Progenitor cell of endocrine pancreas (in vitro differentiated cells): ENCODE measurements at places on chromosomes 16 and 17. TPM values are rescaled to one million over a fixed set of nuclear protein-coding genes. Genes with fewer than 3 reads are reported as not detected.
A peak's percentile ranks its signal among the peaks of the same experiment; 100 is the strongest.

Gene HNF1B
- 96.9 and 99.1 TPM in 2 replicates for total RNA-seq

Gene RND2
- total RNA-seq, result 12.4 and 14.6 TPM in 2 replicates

Gene ARHGAP44
- total RNA-seq, result 12.4 and 12.8 TPM in 2 replicates

Gene CANT1
- total RNA-seq, result 59.0 and 66.3 TPM in 2 replicates

Gene DNAAF1
- 1.4 and 1.8 TPM in 2 replicates for total RNA-seq

Gene CSH1
- not detected in 2 replicates for total RNA-seq

Gene CD79B
- not detected in 2 replicates for total RNA-seq

Gene MFSD6L
- 10.7 and 11.2 TPM in 2 replicates for total RNA-seq

GRCh38 chr16:81645266-81645694 lies 133.8 kb upstream of the PLCG2 start:
- H3K4me1 ChIP-seq, result peaks cover 11% of the 10 kb centered on the region
- H3K27me3 ChIP-seq, result no peaks in the 10 kb centered on the region
- no peak overlapping the region for H3K4me3 ChIP-seq

DNA sequence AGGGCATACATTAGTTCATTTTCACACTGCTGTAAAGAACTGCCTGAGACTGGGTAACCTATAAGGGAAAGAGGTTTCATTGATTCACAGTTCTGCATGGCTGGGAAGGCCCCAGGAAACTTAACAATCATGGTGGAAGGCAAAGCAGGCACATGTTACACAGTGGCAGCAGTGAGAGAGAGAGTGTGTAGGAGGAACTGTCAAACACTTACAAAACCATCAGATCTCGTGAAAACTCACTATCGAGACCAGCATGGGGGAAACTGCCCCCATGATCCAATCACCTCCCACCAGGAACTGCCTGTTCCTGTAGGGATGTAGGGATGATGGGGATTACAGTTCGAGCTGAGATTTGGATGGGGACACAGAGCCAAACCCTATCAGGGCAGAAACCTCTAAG lies 17.2 kb downstream of the NUBP1 start:
- H3K27ac ChIP-seq, result no peak overlapping the region
- H3K4me3 ChIP-seq, result no peak overlapping the region
- no peak for DNase-seq
- H3K27me3 ChIP-seq, result no peaks in the 10 kb centered on the region

- H3K36me3 ChIP-seq, result no peaks in the 10 kb centered on the region
- H3K27ac ChIP-seq, result peak overlapping the region; percentile 74
- H3K27me3 ChIP-seq, result no peaks in the 10 kb centered on the region
- H3K4me1 ChIP-seq, result peaks cover 14% of the 10 kb centered on the region
- no peak for DNase-seq
- no peak overlapping the region for H3K4me3 ChIP-seq
Measured at GRCh38 chr17:49338883-49339282, 23.2 kb downstream of the ZNF652 start.

DNA sequence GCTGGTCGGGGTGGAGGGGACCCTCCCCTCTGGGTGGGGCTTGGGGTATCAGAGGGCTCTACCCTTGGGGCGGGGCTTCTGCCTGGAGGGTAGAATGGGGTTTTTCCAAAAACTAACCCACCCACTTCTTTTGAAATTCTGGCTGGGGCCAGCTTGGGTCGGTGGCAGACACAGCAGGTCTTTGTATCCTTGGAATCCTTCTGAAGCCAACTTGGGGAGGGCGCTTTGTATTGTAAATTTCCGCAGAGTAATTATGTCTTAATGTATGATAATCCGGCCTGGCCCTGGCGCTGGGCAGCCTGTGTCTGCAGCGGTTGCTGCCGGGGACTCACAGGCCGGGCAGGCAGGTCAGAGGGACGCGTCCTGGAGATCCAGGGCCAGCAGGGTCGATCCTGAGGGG lies 33.9 kb upstream of the GSE1 start:
- H3K36me3 ChIP-seq, result no peaks in the 10 kb centered on the region
- no peak for DNase-seq
- H3K27me3 ChIP-seq, result no peaks in the 10 kb centered on the region
- H3K4me3 ChIP-seq, result no peak overlapping the region
- H3K27ac ChIP-seq, result no peak overlapping the region
- peaks cover 33% of the 10 kb centered on the region for H3K4me1 ChIP-seq

GRCh38 chr16:3088450-3088849 lies 10.6 kb downstream of the ZSCAN10 start:
- peaks cover 1% of the 10 kb centered on the region for H3K4me1 ChIP-seq
- DNase-seq, result no peak
- H3K27ac ChIP-seq, result no peak overlapping the region
- no peak overlapping the region for H3K4me3 ChIP-seq
- no peaks in the 10 kb centered on the region for H3K36me3 ChIP-seq

- peak overlapping the region; percentile 88 for H3K27ac ChIP-seq
- H3K4me1 ChIP-seq, result peaks cover 11% of the 10 kb centered on the region
- H3K27me3 ChIP-seq, result no peaks in the 10 kb centered on the region
- DNase-seq, result no peak
Measured at GRCh38 chr16:2223942-2224486, 623 bp downstream of the E4F1 start.

GRCh38 chr17:79926142-79926604 lies 86.9 kb upstream of the CBX4 start:
- no peaks in the 10 kb centered on the region for H3K36me3 ChIP-seq
- H3K27ac ChIP-seq, result peak overlapping the region; percentile 86
- H3K27me3 ChIP-seq, result no peaks in the 10 kb centered on the region
- peaks cover 36% of the 10 kb centered on the region for H3K4me1 ChIP-seq
- H3K4me3 ChIP-seq, result no peak overlapping the region

- H3K36me3 ChIP-seq, result peaks cover 7% of the 10 kb centered on the region
- peak overlapping the region; percentile 53 for H3K27ac ChIP-seq
- no peak for DNase-seq
- H3K27me3 ChIP-seq, result no peaks in the 10 kb centered on the region
Measured at GRCh38 chr17:80709090-80709695, 164.6 kb downstream of the RPTOR start.

GRCh38 chr17:66343531-66344078 lies 41.2 kb downstream of the PRKCA start:
- H3K36me3 ChIP-seq, result no peaks in the 10 kb centered on the region
- no peak overlapping the region for H3K4me3 ChIP-seq
- DNase-seq, result no peak
- H3K27ac ChIP-seq, result no peak overlapping the region
- H3K4me1 ChIP-seq, result peaks cover 48% of the 10 kb centered on the region

DNA sequence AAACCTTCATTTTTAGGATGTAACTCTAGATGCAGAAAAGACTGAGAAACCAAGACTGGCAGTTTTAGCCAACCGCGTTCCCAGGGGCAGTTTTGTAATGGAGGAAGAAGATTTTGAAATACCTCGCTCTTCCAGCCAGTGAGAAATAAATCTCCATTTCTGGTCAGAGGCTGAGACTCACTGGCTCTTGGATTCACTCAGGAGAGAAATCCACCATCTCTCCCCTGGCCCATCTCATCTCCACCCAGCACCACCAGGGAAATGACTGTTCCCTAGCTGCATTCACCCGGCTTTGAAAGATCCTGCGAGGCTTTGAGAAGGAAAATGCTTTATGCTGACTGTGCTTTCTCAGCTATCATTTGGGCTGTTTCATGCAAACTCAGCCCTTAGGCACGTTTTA lies 185.2 kb downstream of the SOX9 start:
- DNase-seq, result no peak
- H3K27me3 ChIP-seq, result peaks cover 27% of the 10 kb centered on the region
- H3K4me3 ChIP-seq, result no peak overlapping the region
- no peaks in the 10 kb centered on the region for H3K4me1 ChIP-seq

- DNase-seq, result no peak
- H3K27ac ChIP-seq, result no peak overlapping the region
- peaks cover 12% of the 10 kb centered on the region for H3K4me1 ChIP-seq
Measured at GRCh38 chr17:60153606-60154390, 4.0 kb downstream of the CA4 start.

DNA sequence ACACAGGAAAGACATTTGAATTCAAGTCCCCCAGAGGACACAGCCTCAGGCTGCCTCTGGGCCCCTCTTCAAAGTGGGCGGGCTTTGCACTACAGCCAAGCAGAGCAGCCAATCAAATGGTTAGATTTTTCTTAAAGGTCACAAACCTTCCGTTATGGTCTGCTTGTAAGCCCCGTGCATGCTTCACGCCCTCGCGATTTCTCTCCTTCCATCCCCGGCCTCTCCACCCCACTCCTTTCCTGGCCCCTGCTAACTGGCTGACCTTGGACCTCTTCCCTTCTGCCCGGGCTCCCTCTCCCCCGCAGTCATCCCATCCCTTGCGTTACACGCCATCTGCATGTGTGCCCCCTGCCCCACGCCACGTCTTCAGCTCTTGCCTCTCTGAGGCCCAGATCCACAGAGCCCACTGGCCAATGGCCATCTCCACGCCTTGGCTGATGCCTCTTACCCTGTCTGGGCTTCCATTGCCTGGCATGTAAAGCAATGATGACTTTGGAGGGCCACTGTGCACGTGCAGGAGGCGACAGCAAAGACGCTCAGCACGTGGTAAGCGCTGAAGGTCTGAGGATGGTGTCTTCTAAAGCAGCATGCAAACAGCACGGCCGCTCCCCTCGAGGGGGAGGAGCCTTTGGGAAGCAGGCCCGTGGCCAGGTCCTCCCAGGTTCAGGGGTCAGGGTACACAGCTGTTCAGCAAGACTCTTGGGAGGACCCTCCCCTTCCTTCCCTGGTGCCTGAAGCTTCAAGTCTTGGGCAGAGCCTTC lies 86.8 kb downstream of the ZDHHC7 start:
- H3K4me3 ChIP-seq, result no peak overlapping the region
- no peak for DNase-seq
- no peaks in the 10 kb centered on the region for H3K4me1 ChIP-seq
- peaks cover 10% of the 10 kb centered on the region for H3K27me3 ChIP-seq
- peak overlapping the region; percentile 86 for H3K27ac ChIP-seq
- H3K36me3 ChIP-seq, result no peaks in the 10 kb centered on the region

GRCh38 chr17:76810956-76811355 lies 57.2 kb upstream of the MGAT5B start:
- DNase-seq, result no peak
- H3K4me3 ChIP-seq, result no peak overlapping the region
- no peak overlapping the region for H3K27ac ChIP-seq
- peaks cover 3% of the 10 kb centered on the region for H3K36me3 ChIP-seq
- peaks cover 3% of the 10 kb centered on the region for H3K4me1 ChIP-seq

GRCh38 chr16:87391324-87391949 lies 699 bp upstream of the MAP1LC3B start:
- peaks cover 4% of the 10 kb centered on the region for H3K36me3 ChIP-seq
- H3K27ac ChIP-seq, result peak overlapping the region; percentile 98
- peaks cover 40% of the 10 kb centered on the region for H3K4me1 ChIP-seq
- H3K27me3 ChIP-seq, result no peaks in the 10 kb centered on the region

DNA sequence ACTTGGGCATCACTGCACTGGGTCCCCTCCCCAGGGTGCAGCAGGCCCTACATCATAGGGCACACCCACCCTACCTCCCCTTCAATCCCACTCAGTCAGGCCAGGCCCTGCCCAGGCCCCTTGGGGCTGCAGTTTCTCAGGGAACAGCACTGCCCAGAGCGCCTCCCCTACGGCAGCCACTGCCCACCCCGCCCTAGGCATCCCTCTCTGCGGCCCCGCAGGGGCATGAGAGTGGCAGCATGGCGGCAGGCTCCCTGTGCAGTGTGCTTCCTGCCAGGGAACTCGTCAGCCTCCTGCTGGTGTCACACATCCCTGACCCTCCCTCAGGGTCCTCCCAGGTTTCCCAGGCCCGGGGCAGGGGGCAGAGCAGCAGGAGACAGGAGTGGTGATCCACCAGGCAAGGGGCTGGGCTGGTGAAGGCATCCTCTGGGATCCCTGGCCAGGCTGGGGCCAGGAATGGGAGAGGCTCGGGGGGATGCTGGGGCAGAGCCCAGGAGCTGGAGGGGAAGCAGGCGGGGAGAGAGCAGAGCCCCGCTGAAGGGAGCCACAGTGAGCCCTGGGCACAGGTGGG lies 16.2 kb upstream of the BAHCC1 start:
- no peaks in the 10 kb centered on the region for H3K36me3 ChIP-seq
- no peak overlapping the region for H3K4me3 ChIP-seq
- DNase-seq, result no peak
- no peak overlapping the region for H3K27ac ChIP-seq
- H3K4me1 ChIP-seq, result no peaks in the 10 kb centered on the region

GRCh38 chr17:35448214-35448898 lies at the start of gene SLFN13:
Gene SLFN13, minus strand, starts transcription at chr17:35448766. Its CDS starts 3,086 bp downstream, at chr17:35445680.
- H3K4me1 ChIP-seq, result peaks cover 10% of the 10 kb centered on the region
- peak within 1 kb of the TSS; percentile 93 for H3K27ac ChIP-seq
- H3K27me3 ChIP-seq, result peaks cover 28% of the 10 kb centered on the region
- peak within 1 kb of the TSS; percentile 79 for H3K4me3 ChIP-seq

DNA sequence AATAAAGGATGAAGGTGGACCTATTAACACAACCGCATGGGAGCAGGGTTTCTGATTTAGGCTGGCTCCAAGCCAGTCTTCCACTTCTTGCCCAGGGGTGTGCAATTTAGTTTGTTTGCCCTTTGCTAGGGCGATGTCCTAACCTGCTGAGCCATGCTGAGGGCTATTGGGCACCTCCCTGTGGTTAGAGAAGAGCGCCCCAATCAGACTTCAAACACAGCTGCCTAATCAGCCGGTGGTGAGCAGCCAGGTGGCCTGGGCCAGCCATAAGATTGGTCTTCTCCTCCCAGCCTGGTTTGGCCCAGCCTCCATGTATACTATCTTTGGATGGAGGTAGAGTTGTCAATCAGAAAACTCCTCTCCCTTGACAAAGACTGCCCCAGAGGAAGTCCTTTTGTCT lies 15.7 kb downstream of the TMEM94 start:
- H3K4me1 ChIP-seq, result no peaks in the 10 kb centered on the region
- H3K27me3 ChIP-seq, result no peaks in the 10 kb centered on the region
- H3K4me3 ChIP-seq, result no peak overlapping the region
- no peak overlapping the region for H3K27ac ChIP-seq

GRCh38 chr17:42509841-42510240 lies 26.2 kb upstream of the NAGLU start:
- no peak overlapping the region for H3K27ac ChIP-seq
- no peak overlapping the region for H3K4me3 ChIP-seq
- H3K36me3 ChIP-seq, result peaks cover 10% of the 10 kb centered on the region
